ENCODE measurements at places on chromosomes 16 and 17.

DNA sequence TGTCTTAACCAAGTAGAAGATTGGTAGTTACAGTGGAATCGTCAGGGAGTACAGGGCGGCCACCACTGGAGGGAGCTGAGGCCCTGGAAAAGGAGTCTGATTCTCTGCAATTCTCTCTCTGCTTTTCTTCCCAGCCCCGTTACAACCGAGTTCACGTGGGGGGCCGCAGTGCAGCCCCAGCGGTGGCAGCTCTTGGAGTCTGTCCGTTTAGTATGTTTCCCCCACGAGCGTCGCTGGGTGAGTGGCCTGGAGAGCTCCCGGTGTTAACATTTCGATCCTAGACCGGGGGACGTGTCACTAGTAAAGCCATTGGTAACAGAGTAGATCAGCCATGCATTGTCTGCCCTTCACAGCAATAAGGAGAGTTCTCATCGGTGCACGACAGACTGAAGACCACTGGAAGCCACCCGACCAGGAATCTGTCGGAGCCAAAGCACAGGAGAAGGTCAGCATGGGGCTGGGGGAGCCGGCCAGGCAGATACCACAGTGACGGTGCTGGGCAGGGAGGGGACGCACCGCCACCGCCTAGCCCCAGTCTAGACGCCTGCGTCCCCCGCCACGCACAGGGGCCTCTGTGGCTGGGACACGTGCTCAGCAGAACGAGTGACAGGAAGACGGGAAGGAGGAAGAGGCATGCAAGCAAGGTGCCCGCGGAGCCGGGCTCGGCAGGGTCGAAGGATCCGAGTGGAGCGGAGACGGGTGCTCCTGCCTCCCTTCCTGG lies 15.7 kb downstream of the SLC16A3 start:
- DNase-seq, result peak; percentile 83

DNA sequence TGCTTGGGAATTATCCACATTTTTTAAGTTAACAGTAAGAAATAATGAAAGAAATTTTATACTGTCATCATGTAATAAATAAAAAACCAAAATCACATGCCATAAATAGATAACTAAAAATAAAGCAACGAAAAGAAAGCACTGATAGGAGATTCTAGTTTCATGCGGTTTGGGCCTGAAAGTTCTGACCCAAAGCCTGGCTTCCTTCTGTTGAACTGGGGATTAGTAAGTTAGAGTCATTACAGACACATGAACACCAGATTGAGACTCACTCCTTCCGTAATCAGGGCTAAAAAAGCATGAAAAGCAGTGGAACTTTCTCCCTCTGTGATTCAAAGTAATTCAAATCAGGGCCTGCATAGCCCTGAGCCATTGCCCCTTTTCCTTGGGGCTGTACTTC lies 13.2 kb upstream of the SLC6A2 start:
- DNase-seq, result no peak

- DNase-seq, result peak; percentile 68
Observed at GRCh38 chr17:82021107-82021899, 1.4 kb downstream of the CENPX start.

DNA sequence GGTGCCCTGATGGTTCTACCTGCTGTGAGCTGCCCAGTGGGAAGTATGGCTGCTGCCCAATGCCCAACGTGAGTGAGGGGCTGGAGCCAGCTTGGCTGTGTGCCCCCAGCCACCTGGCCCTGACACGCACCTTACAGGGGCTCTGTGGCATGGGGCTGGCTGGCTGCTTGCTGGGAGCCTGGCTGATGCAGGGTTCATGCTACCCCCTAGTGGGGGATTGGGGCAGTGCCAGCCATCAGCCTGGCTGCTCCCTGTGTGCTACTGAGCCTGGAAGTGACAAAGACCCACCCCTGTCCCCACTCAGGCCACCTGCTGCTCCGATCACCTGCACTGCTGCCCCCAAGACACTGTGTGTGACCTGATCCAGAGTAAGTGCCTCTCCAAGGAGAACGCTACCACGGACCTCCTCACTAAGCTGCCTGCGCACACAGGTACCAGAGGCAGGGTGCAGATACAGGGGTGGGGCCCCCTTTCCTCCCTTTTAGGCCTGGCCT lies 5.7 kb downstream of the GRN start:
- DNase-seq, result peak; percentile 59

- DNase-seq, result no peak
Observed at GRCh38 chr16:1429012-1429411, 1.9 kb upstream of the PERCC1 start.

GRCh38 chr16:20814784-20815183 lies 8.5 kb downstream of the REXO5 start:
- no peak for DNase-seq

GRCh38 chr16:55248494-55248893 lies 75.5 kb upstream of the IRX6 start:
- DNase-seq, result no peak

- DNase-seq, result no peak
Observed at GRCh38 chr17:8190506-8190905, 526 bp upstream of the BORCS6 start.

DNA sequence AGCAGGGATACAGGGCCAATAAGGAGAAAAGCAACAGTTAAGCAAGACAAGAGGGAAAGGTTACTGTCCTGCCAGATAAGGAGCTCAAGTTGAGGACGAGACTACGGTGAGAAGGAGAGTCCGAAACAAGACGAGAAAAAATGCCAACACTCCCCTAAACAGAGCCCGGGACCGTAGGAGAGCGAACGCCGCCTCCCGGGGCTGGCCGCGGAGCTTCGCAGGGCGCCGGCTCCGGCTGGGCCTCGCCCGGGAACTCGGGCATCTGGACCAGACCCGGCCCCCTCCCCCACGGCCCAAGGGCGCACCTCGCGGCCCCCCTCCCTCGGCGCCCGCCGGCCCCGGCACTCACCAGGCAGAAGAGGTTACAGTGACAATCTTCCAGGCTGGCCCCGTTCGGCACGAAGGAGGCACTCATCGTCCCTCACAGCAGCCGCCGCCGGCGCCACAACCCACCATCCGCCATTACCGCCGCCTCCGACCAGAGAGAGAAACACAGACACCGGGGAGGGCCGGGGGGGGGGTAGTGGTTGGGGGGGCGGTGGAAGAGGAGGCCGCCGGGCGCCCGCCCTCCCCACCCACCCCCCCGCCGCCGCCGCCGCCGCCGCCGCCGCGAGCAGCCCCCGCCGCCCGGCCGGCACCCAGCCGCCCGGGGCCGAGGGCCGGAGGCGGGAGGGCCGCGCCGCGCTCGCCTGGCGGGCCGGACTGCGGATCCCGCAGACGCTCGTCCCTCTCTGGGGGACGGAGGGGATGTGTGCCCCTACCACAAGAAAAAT lies at the start of gene MED13:
TSS of gene MED13 (minus strand) at position 488 of the 773 bp plus-strand sequence. CDS start at position 415, 73 bp downstream.
- peak; percentile 14 for DNase-seq

- DNase-seq, result no peak
Observed at GRCh38 chr17:7915179-7915610, 894 bp downstream of the RNF227 start.

- no peak for DNase-seq
Observed at GRCh38 chr16:188674-189073, 8.4 kb downstream of the HBQ1 start.

DNA sequence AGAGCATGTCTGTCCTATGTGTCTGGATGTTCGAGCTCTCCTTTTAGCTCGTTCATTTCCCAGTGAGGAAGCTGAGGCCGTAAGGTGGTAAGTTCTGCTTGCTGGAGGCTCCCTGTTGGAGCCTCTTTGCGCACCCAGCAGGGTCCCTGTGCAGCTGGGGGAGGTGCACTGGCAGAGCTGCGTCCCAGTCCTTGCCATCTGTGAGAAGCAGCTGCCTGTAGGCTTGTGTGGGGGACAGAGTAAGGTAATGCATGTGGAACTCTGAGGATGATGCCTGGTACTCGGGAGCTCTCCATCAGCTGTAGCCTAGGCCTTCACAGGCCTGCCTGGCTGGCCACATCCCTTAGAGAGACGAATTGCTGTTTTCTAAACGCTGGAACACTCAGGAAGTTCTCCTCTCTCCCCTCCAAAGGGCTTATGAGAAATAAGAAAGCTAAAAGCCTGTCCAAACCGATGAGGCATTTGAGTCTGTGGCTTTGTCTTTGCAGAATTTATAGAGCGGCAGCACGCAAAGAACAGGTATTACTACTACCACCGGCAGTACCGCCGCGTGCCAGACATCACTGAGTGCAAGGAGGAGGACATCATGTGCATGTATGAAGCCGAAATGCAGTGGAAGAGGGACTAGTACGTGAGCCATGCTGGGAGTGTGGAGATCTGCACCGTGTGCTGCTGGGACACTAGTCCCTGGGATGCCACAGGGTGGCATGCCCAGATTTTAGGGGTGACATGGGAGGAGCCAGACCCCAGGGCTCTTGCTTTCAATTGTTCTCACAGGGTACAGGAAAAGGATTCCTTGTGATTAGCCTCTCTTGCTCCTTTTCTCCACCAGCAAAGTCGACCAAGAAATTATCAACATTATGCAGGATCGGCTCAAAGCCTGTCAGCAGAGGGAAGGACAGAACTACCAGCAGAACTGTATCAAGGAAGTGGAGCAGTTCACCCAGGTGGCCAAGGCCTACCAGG lies 1.6 kb downstream of the NDUFB10 start:
- peak; percentile 82 for DNase-seq

DNA sequence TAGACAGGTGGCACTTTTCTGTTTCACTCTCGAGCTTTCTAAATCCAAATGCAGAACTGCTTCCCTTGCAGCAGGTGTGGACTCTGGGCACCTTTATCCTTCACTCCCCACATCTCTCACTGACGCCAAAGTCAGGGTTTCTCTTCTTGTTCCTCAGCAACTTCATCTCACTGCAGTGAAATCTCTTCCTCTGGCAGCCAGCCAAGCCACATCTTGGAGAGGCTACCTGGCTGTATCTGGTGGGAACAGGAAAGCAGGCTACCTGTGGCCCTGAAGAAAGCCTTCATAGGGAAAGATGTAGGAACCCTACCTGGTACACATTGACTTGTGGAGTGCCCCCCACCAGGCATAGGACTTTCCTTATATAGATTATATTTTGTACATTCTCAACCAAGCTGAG lies 159.1 kb downstream of the UTP18 start:
- no peak for DNase-seq

GRCh38 chr16:46832757-46833459 lies 1.9 kb upstream of the C16orf87 start:
- no peak for DNase-seq

- no peak for DNase-seq
Observed at GRCh38 chr16:56610017-56610608, 1.7 kb downstream of the MT2A start.

DNA sequence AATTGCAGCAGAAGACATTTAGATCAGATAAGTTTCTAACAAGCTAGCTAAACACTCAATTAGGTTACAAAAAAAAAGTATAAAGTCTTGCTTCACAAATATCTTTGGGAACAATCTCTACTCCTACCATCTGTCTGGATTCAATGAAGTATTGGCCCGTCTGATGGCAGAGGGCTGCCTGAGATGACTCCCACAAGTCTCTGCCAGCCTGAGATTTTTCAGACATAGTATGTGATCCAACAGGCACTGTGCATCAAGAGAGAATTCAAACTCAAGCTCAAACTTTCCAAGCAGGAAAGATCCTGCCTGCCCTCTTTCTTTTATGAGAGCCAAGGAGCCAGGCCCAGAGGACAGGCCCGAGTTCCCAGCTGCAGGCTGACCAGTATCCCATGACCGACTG lies 22.6 kb downstream of the SLC39A11 start:
- DNase-seq, result no peak

DNA sequence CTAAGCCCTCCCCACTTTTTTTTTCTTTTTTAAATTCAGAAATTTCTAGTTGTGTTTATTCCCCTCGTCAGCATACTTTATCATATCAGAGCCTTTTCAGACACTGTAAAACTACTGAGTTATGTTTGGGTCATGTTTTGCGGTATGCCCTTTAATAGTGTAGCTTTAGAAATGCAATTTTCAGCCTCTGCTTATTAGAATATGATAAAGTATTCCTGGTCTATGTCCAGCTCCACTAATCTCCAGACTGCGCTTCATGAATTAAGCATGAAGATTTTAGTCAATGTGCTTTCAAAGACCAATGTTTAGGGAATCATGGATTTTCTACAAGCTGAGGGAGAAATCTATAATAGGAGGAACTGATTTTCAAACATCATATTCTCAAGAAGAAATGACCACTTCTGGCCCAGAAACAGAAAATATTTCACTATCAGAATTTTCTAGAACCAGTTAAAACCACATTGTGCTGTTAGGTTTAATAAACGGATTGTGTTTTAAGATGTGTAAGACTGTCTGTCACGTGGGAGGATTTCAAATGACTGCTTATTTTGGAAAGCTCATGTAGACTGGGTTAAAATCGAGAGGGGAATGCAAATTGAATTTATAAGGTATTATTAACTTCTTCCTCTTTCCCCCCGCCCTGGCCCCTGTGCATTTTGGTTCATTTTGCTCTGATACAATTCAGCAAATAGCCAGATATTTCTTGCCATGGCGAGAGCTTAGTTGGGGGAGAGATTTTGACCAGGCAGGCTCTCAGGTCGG lies 498.5 kb downstream of the WWOX start:
- DNase-seq, result no peak

- DNase-seq, result no peak
Observed at GRCh38 chr17:79969906-79970305, 65.8 kb downstream of the TBC1D16 start.

- DNase-seq, result no peak
Observed at GRCh38 chr17:6599364-6599763, 41.1 kb downstream of the KIAA0753 start.

DNA sequence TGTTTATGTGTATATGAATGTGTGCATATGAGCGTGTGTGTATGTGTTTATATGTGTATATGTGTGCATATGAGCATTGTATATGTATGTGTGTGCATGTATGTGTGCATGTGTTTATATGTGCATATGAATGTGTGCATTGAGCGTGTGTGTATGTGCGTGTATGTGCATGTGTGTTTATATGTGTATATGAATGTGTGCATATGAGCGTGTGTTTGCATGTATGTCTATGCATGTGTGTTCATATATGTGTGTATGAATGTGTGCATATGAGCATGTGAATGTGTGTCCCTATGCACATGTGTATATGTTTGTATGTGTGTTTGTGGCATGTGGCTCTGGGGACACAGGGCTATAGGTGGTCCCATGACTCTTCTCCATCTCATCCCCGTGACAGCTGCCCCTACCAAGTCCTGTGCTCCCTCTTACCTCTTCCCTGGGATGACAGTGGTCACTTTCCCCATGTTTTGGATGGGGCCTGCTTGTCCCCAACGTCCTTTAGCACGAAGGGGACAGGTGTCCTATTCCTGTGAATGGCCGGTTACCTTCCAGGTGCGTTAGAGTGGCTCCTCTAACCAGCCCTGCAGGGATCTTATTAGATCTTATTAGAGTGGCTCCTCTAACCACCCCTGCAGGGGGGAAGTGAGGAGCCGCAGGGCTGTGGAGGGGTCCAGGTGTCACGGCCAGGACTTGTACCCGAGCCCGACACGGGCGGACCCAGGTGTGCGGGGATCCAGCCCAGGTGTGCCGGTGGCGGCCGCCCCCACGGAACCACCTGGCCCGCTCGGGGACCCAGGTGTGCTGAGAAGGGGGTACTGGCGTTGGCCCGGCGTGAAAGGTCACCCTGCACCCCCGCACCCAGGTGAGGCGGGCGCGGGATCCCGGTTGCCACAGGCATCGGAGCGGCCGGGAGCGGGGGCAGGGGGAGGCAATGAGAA lies 105.6 kb downstream of the SEC14L1 start:
- DNase-seq, result no peak

- DNase-seq, result no peak
Observed at GRCh38 chr16:46730801-46731690, 17.1 kb downstream of the MYLK3 start.

Measured in cerebellar cortex (tissue), 1 donor.